AG08395 (cell line): ENCODE measurements at places on chromosomes 7 and 10.

- DNase-seq, result no peak
Measured at GRCh38 chr10:76647301-76647700, 990.3 kb downstream of the KCNMA1 start.

DNA sequence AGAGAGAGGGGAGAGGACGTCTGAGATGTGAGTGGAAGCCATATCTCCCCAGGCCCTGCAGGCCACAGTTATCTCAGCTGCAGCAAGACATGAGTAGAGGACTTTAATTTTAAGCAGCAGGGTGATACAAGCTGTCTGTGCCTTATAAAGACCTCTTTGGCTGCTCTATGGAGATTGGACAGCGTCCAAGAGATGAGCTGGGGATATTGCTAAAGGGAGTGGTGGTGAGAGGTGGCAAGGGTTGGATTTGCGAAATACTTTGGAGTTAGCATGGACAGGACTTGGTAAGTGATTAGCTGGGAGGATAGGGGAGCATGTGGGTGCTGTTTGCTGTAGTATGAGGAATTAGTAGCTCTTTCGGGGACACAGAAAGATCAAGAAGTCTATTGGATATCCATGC lies 191.8 kb downstream of the CACNB2 start:
- DNase-seq, result no peak

DNA sequence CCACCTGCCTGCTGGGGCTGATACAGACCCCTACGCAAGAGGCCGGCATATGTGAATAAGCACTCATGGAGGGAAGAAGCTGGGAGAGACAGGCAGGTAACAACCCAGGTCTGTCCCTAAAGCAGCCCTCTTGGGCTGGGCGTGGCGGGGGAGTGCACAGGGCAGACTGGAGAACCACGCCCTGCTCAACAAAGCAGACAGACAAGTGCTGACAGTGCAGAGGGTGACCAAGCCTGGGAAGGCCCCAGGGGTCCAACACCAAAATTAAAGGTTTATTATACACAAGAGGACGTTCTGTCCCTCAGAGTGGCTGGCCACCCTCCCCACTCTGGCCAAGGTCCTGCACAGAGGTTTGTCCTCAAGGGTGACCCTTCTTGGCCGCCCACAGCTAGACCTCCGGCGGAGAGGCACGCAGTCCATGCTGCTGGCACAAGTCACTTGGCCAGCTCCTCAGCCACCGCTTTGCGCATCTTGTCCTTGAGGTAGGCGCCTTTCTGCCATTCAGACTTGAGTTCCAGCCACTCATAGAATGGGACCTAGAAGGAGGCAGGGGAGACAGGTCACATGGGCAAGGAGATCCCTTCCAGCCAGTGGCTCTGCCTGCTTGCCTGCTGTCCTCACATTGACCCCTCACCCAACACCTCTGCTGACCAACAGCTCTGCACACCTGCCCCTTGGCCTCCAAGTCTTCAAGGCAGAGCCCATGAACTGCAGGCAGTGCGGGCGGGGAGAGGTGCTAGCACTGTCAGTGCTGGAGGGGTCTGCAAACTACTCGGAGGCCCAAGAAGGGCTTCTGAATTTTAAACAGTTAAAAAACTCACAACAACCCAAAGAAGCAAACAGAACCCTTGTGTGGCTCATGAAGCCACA lies 11.4 kb upstream of the NACAD start:
- DNase-seq, result no peak

GRCh38 chr7:155520114-155520513 lies 26.2 kb downstream of the CNPY1 start:
- no peak for DNase-seq

DNA sequence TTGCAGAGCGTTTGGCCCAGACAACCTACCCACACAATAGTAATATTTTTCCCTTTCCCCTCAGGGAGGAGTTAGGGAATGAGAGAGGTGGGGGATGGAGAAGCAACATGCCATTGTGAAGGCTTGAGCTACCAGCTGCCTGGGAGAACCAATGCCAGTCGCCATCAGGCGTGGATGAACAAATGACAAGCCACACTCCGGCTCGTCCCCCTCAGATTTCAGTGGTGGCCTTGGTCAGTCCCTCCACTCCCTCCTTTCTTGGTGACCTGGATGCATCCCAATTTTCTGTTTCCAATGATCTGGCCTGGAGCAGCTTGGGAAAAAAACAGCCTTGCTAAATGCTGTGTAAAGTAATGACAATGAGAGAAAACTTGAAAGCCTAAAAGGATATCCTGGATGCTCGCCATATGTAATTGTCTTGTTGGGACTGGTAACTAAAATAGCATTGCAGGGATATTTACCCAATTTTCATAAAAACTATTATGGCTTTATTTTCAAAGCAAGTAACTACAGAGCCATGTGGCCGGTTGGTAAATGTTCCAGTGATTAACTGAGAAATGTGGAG lies 110.7 kb downstream of the ICA1 start:
- DNase-seq, result no peak

- DNase-seq, result peak; percentile 99
Measured at GRCh38 chr10:101818119-101818871, at the start of gene OGA. OGA (minus strand) TSS chr10:101818444; CDS start chr10:101818022, 422 bp downstream.

DNA sequence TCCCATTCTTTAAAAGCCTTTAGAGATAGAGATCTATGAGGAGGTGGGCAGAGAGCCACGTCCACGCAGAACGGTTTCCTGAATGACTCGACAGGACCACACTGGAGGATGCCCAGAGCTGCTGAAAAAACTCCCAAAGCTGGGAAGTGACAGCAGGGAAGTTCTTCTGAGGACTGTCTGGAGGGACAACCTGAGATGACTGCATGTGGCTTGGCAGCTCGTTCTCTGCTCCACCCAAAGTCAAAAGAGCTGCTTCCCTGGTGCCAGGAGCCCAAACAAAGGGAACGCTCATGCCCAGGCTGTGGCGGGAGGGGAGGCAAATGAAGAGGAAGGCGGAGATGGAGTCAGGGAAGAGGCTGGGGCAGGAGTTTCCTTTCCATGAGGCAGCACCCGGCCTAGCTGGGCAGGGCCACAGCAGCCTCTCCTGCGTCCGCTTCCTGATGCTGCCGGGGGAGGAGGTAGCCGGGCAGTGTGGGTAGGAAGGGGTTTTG lies 95.4 kb downstream of the CCDC3 start:
- DNase-seq, result no peak

DNA sequence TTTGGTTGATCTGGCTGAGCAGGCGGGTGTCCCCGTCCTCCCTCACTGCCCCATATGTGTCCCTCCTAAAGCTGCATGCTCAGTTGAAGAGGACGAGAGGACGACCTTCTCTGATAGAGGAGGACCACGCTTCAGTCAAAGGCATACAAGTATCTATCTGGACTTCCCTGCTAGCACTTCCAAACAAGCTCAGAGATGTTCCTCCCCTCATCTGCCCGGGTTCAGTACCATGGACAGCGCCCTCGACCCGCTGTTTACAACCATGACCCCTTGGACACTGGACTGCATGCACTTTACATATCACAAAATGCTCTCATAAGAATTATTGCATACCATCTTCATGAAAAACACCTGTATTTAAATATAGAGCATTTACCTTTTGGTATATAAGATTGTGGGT lies 26.9 kb upstream of the TRIM56 start:
- peak; percentile 73 for DNase-seq

- DNase-seq, result no peak
Measured at GRCh38 chr10:51162002-51162401, 87.7 kb downstream of the PRKG1 start.

- DNase-seq, result no peak
Measured at GRCh38 chr7:83455612-83456011, 193.3 kb downstream of the SEMA3E start.

DNA sequence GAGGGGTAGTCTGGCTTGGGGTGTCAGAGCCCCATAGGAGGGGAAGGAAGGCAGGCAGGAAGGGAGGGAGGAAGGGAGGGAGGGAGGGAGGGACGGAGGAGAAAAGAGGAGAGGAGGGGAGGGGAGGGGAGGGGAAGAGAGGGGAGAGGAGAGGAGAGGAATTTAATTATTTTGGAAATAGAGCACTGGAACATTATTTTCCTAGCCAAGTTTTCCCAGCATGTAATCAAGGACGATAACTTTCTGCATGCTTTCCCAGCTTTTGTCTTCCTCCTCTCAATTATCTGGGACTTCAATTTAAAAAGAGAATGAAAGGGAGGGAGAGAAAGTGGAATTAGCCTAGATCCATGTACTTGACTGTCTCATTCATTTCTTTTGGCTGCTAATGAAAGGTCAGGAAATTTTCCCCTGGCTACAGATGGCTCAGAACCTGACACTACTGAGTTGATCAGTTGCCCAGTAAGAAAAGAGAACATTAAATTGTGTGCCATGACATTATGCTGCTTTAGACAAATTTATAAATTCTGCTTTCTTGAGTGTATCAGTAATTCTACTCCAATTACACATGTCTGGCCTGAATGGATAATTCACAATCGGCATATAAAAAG lies 148.8 kb downstream of the LRRC4 start:
- no peak for DNase-seq

GRCh38 chr7:23955145-23955544 lies 245.1 kb downstream of the STK31 start:
- DNase-seq, result no peak

DNA sequence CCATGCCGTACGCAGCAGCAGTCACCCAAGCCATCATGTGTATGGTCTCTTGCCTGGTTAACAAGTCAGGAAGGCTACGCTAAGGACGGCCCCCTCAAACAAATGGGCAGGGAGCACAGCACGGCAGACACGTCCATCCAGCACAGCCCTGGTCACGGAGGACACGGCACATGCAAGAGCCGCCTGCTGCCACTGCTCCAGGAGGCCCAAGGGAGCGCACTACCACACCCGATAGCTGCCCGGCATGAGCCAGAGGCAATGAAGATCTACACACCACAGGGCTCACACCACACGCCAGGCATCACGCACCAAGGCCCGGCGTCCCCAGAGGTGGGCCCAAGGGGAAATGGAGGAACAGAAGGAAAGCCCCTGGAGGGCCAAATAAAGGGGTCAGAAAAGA lies 134.2 kb downstream of the MAD1L1 start:
- DNase-seq, result no peak

DNA sequence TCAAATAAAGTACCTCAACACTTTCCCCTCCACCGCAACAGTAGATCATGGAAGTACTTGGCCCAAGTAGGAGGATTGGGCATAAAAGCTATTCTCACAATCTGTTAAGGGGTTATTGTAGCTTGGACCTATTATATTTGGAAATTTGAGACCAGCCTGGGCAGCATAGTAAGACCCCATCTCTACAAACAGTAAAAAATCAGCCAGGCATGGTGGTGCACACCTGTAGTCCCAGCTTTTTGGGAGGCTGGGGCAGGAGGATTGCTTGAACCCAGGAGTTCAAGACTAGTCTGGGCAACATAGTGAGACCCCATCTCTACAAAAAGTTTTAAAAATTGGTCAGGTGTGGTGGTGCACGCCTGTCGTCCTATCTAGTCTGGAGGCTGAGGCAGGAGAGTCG lies 13.2 kb downstream of the PRKRIP1 start:
- DNase-seq, result no peak

GRCh38 chr7:6392712-6393666 lies 54.8 kb downstream of the DAGLB start:
- DNase-seq, result peak; percentile 75

DNA sequence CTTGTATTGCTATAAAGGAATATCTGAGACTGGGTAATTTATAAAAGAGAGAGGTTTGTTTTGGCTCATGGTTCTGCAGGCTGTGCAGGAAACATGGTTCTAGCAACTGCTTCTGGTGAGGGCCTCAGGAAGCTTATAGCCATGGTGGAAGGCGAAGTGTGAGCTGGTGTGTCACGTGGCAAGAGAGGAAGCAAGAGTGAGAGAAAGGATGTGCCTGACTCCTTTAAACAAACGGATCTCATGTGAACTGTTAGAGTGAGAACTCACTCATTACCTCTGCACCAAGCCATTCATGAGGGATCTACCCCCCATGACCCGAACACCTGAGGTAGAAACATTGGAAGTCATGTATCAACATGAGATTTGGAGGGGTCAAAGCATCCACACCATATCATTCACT lies 7.7 kb upstream of the ITPRIP start:
- no peak for DNase-seq

- no peak for DNase-seq
Measured at GRCh38 chr10:99920486-99920885, 89.3 kb downstream of the DNMBP start.

DNA sequence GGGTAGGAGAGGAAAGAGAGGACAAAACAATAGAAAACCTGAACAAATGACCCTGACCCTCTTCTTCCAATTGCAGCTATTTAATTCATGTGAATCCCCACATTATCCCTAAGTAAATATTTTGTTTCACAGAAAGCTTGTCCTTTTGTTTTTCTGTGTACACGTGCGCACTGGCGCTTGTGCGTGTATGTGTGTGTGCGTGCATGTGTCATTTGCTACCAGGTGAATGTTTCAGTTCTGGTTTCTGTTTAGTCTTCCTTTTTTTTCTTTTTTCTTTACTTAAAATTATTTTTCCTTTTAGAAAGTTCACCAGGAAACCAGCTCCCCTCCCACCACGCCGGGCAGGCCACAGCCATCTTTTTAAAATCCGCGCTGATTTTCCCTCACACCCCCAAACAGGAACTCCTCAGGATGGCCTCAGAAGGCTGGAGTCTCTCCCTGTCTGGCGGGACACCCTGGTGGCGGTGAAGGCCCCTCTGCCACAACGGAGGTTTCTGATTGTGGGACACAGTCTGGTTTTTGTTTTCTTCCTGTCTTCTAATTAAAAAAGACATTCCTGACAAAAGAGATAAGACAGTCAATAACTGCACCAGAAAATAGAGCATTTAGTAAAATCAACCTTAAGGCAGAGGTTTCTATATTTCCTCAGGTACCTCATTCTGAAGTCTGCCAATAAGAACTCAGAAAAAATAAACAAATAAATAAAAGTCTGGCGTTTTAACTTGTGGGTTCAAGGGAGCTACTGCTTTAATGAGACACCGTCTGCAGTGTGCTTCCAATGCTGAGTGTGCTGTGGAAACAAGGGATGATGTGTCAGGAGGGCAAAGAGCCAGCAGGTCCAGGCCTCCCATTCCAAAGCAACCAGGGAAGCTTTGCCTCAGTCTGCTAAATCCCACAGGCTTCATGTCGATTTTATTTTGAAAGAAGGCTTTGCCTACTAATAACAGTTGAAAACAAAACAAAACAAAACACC lies 17.4 kb downstream of the IRF5 start:
- DNase-seq, result peak; percentile 88

DNA sequence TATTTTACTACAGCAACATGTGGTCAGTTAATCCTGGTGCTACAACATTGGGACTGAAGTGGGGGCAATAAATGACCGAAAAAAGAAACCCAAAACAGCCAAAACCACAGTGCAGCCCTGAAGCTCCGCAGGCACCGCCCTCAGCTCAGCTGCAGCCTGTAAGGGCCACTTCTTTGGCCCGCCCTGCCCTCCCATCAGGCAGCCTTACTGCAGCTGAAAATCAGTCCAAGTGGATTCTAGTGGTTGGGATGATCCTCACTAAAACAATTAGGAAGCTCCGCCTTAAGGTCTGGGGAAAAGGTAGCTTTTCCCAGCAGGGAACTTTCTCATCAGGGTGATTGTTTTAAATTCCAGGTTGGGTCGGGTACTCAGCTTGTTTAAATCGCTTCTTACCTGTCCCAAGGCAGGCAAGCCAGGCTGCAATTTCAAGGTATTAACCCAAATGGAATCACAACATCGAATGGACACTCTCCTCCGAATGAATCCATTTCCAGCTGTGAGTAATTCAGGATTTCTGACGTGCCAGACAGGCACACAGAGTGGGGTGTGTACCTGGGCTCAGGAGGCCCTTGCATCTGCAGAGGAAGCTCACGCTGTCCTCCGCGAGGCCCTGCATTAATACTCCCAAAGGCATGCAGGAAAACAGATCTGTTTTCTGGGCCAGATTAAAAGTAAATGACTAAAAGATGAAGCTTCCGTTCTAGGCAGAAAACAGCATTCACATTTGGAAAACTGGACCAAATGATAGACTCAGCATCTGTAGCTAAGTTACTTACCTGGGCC lies 104.3 kb downstream of the CREB5 start:
- no peak for DNase-seq

- no peak for DNase-seq
Measured at GRCh38 chr7:112263519-112263918, 57.0 kb downstream of the ZNF277 start.
